Endothelial cell of umbilical vein (primary cell): ENCODE measurements at places on chromosomes 3 and 15.

- no peak for DNase-seq
Measured at GRCh38 chr15:25890529-25890928, 27.4 kb upstream of the ATP10A start.

DNA sequence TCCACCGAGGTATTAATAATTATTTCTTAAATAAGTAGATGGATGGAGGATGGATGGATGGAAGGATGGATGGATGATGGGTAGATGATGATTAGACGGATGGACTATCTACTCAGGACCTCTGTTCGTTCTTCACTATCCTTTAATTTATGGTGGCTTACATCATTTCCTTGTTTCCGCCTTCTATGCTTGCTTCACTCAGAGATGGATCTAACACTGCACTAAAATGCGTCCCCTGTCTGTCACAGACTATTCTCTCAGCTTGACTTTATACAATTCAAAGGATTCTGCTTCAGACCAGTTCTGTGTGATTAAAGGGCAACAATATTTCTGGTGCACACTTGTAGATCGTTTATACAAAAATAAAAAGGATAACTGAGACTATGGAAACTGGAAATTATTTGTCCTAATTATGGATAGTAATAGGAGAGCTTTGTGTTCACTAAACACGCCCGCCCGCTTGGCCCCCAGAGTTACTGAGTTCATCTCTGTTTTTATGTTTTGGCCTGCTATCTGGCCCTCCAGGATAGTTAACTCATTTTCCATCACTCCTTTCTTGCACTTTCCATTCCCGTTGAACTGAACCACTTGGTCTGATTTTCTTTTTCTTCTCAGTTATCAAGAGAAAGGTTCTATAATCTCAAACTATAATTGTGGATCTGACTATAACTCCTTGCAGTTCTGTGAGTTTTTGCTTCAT is 41.4 kb upstream of the CA12 start:
- DNase-seq: no peak

GRCh38 chr3:187987187-187987586 is 166.8 kb upstream of the LPP start:
- no peak for DNase-seq

- DNase-seq: no peak
Measured at GRCh38 chr15:77021088-77021481, 26.2 kb downstream of the PSTPIP1 start.

- DNase-seq: no peak
Measured at GRCh38 chr3:42844412-42844713, 31.3 kb downstream of the CYP8B1 start.

DNA sequence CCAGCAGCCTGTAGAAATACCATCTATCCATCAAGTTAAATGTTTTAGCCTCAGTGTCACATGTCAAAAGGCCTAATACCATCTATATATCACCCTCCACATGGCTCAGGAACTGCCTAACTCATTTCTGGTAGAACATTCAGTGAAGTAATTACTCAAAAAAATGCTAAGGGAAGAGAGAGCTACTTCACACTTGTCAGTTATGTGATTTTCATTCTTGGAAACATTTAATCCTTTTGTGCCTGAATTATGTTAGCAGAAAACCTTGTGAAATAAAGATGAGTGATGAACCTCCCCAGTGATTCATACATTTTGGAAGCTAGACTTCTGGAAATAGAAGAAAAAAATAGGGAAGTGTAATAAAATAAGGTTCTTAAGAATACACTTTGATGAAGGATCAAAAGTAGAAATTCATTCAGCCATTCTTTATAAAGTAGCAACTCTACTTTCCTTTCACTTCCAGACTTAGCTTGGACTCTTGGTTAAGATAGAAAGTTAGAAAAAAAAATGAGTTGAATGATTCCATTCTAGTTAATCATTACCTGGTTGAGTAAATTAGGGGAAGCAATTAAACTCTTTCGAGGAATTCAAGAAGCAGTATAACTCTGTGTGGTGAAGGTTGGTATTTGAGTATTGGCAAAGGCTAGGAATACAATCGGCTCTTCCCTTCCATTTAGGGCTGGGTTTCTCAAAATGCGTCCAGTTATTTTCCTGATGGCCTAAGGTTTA is 3.6 kb downstream of the OTOL1 start:
- no peak for DNase-seq

- DNase-seq: no peak
Measured at GRCh38 chr3:156274791-156275190, 154.4 kb downstream of the KCNAB1 start.

DNA sequence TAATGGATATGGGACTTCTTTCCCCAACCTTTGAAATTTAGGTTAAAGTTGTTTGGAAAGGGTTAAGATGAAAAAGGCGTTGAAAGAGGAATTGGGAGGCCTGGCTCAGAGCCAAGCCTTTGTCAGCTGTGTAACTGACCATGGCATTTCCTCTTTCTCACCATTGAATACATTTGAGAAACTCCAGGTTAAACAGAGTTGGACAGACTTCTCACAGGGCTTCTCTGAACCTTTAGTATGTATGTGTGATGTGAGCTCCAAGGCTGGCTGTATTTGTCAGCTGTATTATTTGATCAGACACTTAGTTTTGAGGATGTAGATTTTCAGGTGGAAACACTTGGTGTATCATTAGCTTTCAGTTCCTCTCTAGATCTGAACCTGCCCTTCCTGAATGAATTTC is 136.4 kb upstream of the GOLGA6L4 start:
- peak; percentile 25 for DNase-seq

- no peak for DNase-seq
Measured at GRCh38 chr3:138367911-138368310, 19.5 kb downstream of the MRAS start.

DNA sequence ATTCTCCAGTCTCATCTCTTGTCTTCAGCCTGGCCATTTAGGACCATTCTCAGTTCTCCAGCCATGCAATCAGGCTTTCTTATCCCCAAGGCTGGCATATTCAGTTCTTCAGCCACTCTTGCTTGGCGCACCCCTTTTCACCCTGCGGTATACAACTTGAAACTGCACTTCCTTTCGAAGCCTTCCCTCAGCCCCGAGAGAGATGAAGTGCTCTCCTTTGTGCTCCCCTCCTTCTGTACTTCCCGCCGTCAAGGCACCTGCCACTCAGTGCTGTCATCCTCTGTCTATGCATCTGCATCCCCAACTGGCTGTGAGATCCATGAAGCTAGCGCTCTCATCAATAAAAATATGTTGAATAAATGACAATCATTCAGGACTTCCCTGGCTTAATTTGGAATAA is 45.7 kb downstream of the MORC1 start:
- DNase-seq: no peak

DNA sequence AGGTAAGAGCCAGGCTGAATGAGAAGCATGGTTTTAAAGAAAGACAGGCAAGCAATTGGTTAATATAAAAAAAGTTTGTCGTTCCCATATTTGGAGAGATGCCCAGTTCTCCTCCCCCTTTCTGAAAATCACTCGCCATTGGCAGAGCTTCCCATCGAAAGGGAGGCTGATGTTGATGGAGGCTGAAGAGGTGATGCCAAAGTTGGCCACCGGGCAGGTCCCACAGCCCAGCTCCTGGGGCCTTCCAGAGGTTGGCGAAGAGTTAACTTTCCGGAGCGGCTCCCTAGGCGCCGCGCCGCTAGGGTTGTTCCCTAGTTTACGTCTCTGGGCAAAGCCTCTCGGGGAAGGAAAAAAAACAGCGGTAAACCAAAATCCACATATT is 793 bp downstream of the PCOLCE2 start:
- peak; percentile 3 for DNase-seq

- DNase-seq: no peak
Measured at GRCh38 chr15:78306176-78306774, 6.9 kb upstream of the SKIC8 start.

GRCh38 chr3:105532251-105532650 is 165.5 kb downstream of the ALCAM start:
- no peak for DNase-seq

DNA sequence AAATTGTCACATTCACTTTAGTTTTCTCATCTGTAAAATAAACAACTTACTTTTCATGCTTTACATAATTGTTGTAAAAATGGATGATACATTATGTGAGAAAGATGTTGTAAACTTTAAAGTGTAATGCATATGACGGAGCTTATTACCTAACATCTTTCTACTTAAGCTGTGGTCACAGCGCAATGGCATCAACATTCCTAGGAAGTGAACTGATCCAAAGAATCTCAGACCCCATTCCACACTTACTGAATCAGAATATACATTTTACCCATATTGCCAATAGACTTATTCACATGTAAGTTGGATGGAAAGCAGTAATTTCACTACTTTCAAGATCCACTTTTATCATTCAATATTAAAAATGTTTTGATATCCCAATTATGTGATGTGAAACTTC is 497.5 kb downstream of the FGF12 start:
- no peak for DNase-seq

DNA sequence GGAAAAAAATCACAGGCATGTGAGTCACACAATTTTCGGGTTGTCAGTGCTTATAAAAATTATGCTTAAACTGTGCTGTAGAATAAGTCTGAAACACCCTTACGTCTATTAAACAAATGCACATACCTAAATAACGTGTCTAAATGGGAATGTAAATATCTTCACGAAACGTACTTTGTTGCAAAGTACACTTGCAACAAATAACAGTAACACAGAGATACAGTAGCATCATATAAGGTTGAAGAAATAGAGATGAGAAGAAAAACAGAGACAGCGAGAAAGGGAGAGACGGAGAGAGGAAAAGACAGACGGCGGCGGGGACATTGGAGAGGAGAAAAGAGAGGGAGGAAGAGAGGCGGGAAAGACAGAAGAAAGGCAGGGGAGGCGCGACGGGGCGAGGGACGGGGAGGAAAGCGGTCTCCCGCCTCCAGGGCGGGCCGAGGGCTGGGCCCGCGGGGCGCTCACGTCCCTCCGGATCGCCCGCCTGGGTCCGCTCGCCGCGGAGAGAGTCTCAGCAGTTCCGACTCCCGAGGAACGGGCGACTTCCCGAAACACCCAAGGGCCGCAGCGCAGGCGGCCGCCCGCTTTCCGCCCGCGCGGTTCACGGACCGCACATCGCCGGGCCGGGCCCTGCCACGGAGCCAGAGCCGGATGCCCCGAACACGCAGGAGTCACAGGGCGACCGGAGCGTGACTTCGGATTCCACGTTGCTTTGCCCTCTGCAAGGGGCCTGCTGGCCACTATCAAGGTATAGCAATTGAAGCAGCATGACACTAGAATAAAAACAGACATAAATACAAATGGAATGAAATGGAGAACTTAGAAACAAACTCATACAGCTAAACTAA is 153.4 kb downstream of the LMLN start:
- DNase-seq: peak; percentile 18

- DNase-seq: no peak
Measured at GRCh38 chr15:92663250-92663951, 7.8 kb upstream of the FAM174B start.

DNA sequence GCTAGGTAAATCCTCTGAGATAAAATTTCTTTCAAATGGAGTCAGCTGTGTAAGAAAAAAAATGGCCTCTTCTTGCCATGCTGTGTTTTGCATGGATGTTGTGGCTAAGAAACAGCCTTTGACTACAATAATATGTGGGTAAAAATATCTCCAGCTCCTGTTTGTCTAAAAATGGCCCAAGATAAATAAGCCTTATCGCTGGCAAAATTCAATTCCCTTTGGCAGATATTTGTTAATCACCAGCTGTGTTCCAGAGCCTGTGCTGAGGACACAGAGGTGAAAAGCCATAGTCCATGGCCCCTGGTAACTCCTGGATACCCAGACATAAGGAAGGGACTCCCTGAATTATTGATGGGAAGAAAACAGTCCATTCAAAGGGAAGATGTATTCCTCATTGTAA is 15.3 kb upstream of the RAMAC start:
- no peak for DNase-seq

DNA sequence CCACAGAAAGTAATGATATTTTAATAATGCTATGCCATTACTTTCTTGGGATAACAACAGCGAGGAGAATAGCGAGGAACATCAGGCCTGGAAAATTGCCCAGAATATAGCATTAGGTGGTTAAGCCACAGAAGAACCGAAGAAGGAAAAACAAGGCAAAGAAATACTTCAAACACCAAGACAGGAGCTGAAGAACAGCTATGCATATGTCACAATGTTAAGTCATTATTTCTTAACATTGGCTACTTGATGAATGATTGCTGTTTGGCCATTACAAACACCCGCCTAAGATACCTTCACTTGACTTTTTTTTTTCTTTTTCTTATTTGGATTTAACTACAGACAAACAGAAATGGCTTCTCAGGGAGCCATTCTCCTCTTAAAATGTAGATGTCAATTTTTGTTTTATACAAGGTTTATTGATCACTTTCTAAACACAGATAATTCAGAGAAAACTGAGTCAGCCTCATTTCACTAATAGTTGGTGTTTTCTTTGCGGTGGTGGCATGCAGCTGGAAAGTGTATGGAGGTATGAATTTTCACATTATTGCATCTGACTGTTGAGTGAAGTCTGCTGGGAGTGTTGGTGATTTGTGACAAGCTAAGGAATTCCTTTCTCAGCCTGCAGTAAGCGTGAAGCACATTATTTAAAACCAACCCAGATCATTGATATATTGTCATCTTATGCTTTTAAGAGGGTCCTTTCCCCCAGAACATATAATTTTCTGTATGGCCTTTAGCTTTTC is 705.7 kb upstream of the NR2F2 start:
- no peak for DNase-seq
